ENCODE measurements at places on chromosomes 1 and 21. TPM values are rescaled to one million over a fixed set of nuclear protein-coding genes. Genes with fewer than 3 reads are reported as not detected.

- DNase-seq, result no peak
Measured at GRCh38 chr1:151817353-151817730, 12.1 kb upstream of the LINGO4 start.

DNA sequence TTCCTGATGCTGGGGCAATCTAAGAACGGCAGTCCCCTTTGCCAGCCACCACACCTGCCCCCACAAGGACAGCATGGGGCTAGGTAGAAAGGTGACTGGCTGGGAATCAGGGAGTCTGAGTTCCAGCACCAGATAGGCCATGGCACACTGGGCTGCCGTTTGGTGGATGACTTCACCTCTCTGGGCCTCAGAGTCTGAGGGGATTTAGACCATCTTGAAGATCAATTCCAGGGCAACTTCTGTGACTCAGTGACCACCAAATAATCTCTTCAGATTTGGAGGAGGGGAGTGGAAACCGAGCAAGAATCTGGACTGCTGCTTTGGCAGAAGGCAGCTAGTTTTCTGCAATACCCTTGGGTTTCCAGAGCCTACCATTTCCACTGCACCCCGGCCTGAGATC, 92.1 kb upstream of the EDN2 start:
- DNase-seq, result no peak

GRCh38 chr1:198549866-198550265, 9.4 kb upstream of the ATP6V1G3 start:
- DNase-seq, result no peak

GRCh38 chr1:108531444-108531843, 28.5 kb upstream of the EEIG2 start:
- DNase-seq, result no peak

PODN gene
- 250 TPM for total RNA-seq

PCSK9 gene
- total RNA-seq, result 10.2 TPM

DNA sequence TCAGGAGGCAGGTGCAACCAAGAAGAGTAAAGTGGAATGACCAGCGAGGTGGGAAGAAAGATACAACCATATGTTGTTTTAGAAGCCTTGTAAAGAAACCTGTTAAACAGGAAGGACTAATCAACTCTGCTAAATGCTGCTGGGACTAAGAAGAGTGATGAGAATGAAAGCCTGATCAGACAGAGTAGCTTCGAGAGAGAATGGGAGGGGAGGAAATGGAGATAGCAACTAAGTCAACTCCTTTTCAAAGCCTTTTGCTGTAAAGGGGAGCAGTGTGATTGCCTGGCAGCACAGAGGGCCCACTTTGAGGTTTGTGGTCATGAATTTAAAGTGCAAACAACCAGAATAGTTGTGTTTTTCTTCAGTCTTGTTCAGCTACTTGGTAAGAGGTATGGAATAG, 31.4 kb downstream of the SLC30A7 start:
- DNase-seq, result no peak

DNA sequence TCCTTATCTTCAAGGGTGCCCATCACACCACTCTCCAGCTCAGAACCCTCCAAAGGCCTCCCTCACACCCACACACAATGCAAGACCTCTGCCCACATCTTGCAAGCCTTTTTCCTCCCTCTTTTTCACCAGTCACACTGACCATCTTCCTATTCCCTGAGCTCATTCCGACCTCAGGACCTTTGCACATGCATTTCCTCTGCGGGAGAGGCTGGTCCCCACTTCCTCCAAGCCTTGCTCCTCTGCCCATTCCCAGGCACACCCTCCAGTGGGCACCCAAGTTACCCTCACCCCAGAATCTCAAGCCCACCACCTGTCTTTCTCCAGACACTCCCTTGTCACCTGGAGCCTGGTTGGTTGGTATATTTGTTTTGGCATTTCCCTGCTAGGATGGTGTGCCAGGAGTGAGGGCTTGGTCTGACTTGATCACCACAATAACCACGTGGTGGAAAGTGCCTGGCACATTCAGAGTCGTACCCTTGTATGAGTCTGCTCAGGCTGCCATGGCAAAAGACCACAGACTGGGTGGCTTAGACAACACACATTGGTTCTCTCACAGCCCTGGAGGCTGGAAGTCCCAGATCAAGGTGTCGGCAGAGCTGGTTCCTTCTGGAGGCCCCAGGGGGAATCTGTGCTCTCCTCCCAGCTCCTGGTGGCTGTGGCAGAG, 13.2 kb downstream of the MX2 start:
- no peak for DNase-seq

OR2G6 gene
- not detected for total RNA-seq

- DNase-seq, result no peak
Measured at GRCh38 chr21:35335951-35336446, 286.9 kb upstream of the RUNX1 start.

- DNase-seq, result no peak
Measured at GRCh38 chr1:76268341-76268740, 193.8 kb downstream of the ST6GALNAC3 start.

GJA5 gene
- total RNA-seq, result 8.8 TPM

- no peak for DNase-seq
Measured at GRCh38 chr1:246297279-246298265, 209.5 kb downstream of the SMYD3 start.

DIRAS3 gene
- 14.0 TPM for total RNA-seq
